ENCODE measurements at places on chromosomes 16 and 17.

DNA sequence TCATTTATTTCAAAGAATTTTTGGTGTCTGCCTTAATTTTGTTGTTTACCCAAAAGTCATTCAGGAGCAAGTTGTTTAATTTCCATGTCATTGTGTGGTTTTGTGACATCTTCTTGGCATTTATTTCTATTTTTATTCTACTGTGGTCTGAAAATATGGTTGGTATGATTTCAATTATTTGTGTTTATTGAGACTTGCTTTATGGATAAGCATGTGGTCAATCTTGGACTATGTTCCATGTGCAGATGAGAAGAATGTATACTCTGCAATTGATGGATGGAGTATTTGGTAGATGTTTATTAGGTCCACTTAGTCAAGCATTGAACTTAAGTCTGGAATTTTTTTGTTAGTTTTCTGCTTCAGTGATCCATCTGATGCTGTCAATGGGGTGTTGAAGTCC is 383.0 kb downstream of the PMP22 start:
- DNase-seq, result no peak

DNA sequence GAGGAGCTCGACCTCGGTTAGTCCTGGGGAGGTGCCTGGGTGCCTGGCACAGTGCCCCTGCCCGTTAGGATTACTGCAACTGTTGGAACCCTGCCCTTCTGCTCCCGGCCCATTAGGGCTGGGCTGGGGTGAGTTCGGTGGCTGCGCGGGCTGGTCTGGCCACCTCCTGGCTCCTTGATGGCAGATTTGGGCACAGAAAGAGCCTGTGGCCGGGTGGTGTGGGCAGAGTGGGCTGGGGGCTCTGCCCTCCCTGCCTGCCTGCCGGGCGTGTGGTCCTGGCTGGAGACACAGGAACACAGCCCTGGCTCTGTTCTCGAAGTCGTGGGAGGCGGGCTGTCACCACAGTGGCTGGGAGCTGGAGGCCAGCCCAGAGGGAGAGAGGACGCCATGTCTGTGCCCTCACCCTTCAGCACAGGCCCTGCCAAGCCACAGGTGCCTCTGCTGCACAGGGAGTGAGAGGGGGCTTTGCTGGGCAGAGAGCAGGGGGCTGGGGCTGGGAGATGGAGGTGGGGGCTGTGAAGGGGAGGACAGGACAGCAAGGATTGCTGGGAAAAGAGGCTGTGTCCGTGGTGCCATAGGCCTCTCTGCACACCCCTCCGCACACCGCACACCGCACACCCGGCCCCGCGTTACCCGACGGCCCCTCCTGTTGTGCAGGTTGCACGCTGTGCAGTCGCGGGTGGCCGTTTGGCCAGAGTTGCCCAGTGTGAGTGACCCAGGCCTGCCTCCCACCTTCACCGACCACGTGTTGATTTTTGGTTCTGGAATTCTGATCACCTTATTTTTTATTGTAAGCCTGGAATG is 236.6 kb upstream of the GSE1 start:
- DNase-seq, result no peak

GRCh38 chr16:51051671-51052070 is 99.4 kb downstream of the SALL1 start:
- no peak for DNase-seq

- no peak for DNase-seq
Measured at GRCh38 chr16:78535098-78535497, 435.6 kb downstream of the WWOX start.

- DNase-seq, result peak; percentile 59
Measured at GRCh38 chr16:57266531-57267260, 17.8 kb downstream of the PLLP start.

DNA sequence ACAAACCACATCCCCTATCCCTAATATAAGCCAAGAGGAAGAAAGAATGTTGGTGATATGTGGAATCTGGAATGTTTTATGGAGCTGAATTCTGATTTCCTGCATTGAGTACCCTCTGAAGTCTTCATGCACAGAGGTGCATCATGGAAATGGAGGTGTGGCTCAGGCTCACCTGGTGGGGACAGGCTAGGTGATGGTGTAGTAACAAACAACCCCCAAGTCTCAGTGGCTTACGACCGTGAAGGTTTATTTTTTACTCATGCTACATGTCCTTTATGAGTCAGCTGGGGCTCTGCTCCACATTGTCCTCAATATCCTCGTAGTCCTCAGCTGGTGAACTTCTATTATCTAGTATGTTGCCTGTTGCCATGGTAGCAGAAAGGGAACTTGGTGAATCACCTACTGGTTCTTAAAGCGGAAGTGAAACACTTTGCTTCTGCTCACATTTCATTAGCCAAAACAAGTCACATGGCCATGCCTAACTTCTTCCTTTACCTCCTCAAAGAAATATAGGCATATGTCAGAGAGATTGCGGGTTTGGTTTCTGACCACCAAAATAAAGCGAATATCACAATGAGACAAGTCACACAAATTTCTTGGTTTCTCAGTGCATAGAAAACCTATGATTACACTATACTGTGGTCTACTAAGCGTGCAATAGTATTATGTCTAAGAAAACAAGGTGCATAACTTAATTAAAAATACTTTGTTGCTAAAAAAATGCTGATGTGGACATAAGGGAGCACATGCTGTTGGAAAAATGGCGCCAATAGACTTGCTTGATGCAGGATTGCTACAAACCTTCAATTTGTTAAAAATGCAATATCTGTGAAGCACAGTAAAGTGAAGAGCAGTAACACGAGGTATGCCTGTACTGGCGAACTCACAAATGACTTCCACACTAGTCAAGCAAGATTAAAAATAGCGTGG is at the start of gene PMFBP1:
TSS of gene PMFBP1 (minus strand) at position 51 of the 930 bp plus-strand sequence. CDS start 947 bp downstream, outside the sequence.
- DNase-seq, result no peak

DNA sequence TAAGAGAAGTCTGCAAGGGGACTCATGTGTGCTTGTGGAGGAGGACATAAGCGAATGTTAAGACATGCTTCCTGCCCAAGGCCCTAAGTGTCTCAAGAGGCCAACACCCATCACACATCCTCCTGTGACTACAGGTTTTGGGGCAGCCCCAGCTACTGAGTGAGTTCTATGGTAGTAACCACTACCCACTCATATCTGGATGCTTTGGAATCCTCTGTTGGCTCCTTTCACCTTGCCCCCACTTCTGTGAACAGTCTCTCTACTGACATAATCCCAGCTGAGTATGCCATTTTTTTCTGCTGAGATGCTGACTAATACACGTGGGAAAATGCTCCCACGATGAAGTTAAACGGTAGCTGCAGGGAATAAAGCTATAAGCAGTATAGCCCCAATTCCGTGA is 153.5 kb downstream of the VPS53 start:
- DNase-seq, result peak; percentile 92

DNA sequence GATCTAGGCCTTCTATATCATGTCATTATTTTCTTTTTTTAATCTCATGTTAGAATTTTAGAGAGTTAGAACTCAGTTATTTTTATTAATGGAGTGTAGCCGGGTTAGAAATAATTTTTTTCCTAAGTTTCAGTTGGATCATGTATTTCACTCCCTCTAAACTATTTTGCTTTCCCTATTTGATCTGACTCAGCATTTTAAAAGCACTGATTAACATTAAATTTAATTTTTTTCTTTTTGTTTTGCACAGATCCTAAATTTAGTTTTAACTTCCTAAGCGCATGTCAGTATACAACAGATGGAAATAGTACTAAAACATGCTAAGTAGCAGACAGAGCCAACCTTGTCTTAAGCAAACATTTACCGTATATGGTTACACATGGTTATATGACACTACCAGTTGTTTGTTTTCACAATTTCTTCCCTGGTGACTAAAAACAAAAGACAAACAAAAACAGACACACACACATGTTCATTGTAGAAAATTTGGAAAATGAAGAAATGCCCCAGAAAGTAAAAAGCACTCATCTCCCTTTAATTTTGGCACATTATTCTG is 33.6 kb upstream of the RAB11FIP4 start:
- DNase-seq, result no peak

GRCh38 chr16:1828645-1829410 is 1.8 kb downstream of the FAHD1 start:
- DNase-seq, result no peak

DNA sequence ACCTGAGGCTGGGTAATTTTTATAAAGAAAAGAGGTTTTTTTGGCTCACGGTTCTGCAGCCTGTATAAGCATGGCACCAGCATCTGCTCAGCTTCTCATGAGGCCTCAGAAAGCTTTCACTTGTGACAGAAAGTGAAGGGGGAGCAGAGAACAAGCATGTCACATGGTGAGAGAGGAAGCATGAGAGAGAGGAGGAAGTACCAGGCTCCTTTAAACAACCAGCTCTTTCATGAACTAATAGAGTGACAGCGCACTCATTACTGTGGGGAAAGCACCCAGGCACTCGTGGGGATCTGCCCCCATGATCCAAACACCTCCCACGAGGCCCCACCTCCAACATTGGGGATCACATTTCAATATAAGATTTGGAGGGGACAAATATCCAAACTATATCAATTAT is 86.8 kb downstream of the USP32 start:
- no peak for DNase-seq

DNA sequence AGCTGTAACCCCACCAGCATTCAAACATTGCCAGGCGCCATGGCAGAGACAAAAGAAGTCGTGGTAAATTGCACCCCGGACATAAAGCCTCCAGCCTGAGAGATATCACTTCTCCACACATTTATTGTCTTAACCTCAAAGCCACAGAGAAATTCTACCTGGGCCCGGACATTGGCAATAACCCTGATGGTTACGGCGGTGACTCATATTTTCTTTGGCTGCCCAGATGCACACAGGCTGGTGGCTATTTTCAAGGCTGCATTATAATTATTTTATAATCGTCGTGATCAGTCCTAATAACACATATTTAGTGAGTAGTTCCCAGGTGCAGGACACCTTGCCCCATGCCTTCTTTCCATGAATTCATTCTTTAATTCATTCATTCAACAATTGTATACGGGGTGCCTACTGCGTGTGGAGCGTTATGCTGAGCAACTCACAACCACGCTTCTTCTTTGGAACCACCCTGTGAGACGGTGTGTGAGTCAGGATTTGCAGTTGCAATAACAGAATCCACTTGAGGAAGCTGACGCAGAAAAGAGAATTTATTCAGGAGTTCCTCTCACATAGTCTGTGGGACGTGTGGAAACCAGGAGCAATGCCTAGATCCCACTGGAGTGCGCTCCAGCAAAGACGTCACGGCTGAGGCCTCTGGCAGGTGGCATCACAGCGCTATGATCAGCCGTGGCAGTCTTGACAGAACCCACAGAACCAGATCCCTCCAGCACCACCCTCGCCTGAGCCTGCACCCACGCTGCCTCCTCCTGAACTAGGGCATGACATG is 245.7 kb downstream of the FOXL1 start:
- peak; percentile 96 for DNase-seq

GRCh38 chr16:4663777-4664465 is 29.4 kb upstream of the NUDT16L1 start:
- peak; percentile 63 for DNase-seq

DNA sequence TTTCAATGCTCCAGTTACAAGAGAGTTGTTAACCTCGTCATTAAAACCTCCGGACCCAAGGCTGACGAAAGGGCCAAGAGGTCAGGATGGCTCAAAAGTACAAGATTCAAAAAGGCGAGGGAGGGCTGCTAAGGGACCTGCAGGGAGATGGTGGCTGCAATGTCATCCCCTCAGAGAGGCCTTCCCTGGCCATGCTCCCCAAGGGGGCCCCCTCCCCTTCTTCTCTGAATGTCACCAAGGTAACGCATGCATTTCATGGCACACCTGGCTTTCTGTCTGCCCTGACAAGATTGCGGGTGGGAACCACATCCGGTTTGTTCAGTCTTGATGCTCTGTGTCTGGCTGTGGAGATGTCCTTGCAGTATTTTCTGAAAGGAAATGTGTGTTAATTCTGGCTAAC is 89.9 kb downstream of the C16orf78 start:
- DNase-seq, result no peak

- peak; percentile 91 for DNase-seq
Measured at GRCh38 chr16:19559242-19559910, 3.9 kb downstream of the VPS35L start.

DNA sequence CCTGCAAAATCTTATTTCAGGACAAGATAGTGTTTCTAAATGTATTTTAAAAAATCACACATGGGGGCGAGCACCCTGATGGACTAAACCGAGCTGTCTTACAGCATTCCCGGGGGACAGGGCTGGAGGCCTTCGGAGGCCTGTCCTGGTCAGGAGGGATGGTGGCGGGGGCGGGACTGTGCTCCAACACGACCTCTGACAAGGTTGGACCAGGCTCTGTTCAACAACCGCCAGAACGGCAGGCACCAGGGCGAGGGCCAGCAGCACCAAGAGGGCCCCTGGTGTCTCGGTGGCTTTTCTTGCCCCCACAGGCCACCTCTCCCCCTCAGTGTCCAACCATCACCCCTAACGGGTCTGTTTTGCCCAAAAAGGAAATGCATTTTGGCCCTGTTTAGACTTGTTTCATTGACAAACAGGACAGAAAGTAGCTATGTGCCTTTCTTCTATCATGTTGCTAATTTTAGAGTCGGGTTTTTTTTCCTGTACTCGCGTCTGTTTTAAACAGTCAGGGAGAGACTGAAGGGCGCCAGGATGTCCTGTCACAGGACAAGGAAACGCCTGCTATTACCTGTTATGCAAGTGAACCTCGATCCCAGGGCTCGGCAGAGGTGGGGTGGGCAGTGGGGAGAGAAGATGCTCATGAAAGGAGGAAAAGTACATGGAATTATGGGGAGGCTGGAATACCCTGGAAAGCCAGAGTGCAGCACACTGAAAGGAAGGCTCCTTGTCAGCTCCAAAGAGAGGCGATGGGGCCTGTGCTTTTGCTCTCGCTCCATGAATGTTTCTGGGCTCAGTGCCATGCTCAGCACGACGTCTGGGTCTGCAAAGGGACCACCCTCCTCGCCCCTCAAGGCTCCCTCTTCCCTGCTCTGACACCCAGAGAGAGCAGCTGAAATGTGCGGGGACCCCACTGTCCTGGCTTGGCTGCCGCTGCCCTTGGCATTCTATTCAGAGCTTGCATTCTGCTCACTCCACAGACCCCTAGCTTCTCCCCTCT is 11.9 kb downstream of the TMEM204 start:
- no peak for DNase-seq

GRCh38 chr17:78141437-78142118 is 4.6 kb upstream of the C17orf99 start:
- DNase-seq, result peak; percentile 35

DNA sequence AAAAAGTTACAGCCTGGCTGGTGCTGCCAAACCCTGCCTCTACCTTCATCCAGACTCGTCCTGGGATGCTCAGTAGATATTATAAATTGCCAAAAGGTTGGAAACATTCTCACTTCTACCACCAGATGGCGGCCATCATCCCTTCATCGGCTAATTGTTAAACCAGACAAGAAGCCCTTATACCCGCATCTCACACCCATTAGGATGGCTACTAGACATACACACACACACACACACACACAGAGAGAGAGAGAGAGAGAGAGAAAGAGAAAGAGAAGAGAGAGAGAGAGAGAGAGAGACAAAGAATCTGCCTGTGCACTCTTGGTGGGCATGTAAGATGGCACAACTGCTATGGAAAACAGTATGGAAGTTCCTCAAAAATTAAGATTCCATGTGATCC is 15.0 kb upstream of the SCIMP start:
- peak; percentile 94 for DNase-seq

All from osteoblast (primary cell).